Activated CD4-positive, alpha-beta T cell treated with anti-CD3 and anti-CD28 coated beads, Interleukin-2, Interleukin-6, amounts not matched to agents 100 ng/mL and 50 ng/mL, durations not matched to agents 16 hours and 8 hours (primary cell): ENCODE measurements at places on chromosomes 7 and 10.

- no peak for DNase-seq
Observed at GRCh38 chr10:29771376-29771775, 136.6 kb upstream of the SVIL start.

- no peak for DNase-seq
Observed at GRCh38 chr10:89659143-89660131, 14.4 kb upstream of the PANK1 start.

DNA sequence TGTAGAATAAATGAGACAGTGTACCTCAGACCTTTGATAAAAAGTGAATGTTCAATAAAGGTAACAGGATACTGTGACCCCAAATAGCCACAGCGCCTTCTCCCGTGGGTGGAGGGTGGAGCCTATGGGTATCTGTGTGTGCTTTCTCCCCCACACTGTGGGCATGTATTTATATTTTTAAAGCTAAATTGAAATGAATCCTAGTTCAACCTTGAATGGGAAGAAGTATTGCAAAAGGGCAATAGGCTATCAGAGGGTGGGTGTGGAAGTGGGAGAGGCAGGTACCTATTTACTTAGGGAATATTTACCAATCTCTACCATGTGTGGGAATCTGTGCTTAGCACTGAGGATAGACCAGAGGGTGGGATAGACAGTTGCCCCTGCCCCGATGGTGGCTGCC, 68.9 kb downstream of the PFKFB3 start:
- no peak for DNase-seq

GRCh38 chr7:91079487-91079886, 184.7 kb upstream of the FZD1 start:
- no peak for DNase-seq

DNA sequence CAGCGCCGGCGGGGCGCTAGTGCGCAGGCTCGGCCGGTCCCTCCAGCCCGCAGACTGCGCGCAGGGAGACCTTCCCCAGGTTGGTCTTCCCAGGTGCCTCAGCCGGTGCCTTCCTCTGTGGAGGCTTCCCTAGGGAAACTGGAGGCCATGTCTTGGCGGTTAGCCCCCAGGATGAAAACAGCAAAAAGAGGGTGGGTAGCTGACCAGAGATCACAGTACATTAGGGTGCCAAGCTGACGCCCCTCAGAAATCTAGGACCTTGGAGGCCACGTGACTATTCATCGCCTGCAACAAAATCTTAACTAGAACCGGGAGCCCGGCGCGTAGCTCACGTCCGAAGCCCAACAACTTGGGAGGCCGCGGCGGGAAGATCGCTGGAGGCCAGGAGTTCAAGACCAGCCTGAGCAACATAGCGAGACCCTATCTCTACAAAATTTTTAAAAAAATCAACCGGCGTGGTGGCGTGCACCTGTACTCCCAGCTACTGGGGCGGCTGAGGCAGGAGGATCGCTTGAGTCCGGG, 327 bp upstream of the FIS1 start:
- no peak for DNase-seq
